ENCODE measurements at places on chromosomes 4 and X. TPM values are rescaled to one million over a fixed set of nuclear protein-coding genes. Genes with fewer than 3 reads are reported as not detected.

- no peak overlapping the region for H3K27ac ChIP-seq
- H3K27me3 ChIP-seq: no peaks in the 10 kb centered on the region
- DNase-seq: no peak
- H3K4me3 ChIP-seq: no peak overlapping the region
- H3K36me3 ChIP-seq: no peaks in the 10 kb centered on the region
Observed at GRCh38 chr4:75030649-75031235, 97.8 kb downstream of the PARM1 start.

GRCh38 chr4:185003596-185004351 is 14.5 kb upstream of the HELT start:
- H3K4me3 ChIP-seq: no peak overlapping the region
- no peaks in the 10 kb centered on the region for H3K4me1 ChIP-seq
- H3K27me3 ChIP-seq: peaks cover 49% of the 10 kb centered on the region

- no peak overlapping the region for H3K4me3 ChIP-seq
- H3K27me3 ChIP-seq: no peaks in the 10 kb centered on the region
- H3K27ac ChIP-seq: no peak overlapping the region
- no peak for DNase-seq
- no peaks in the 10 kb centered on the region for H3K36me3 ChIP-seq
- no peaks in the 10 kb centered on the region for H3K4me1 ChIP-seq
Observed at GRCh38 chr4:175125410-175126068, 207.4 kb downstream of the ADAM29 start.

GRCh38 chr4:188021548-188022249 is 26.1 kb downstream of the ZFP42 start:
- H3K36me3 ChIP-seq: no peaks in the 10 kb centered on the region
- H3K4me3 ChIP-seq: no peak overlapping the region
- H3K27ac ChIP-seq: no peak overlapping the region
- H3K4me1 ChIP-seq: no peaks in the 10 kb centered on the region
- no peaks in the 10 kb centered on the region for H3K27me3 ChIP-seq

- no peaks in the 10 kb centered on the region for H3K4me1 ChIP-seq
- H3K27ac ChIP-seq: no peak overlapping the region
- H3K27me3 ChIP-seq: no peaks in the 10 kb centered on the region
- no peak for DNase-seq
Observed at GRCh38 chr4:53161787-53162433, 204.0 kb downstream of the SCFD2 start.

MTCP1 gene
- 12.6 TPM for total RNA-seq

Measured in endodermal cell (in vitro differentiated cells).